ENCODE measurements at places on chromosomes 12 and 14.
A peak's percentile ranks its signal among the peaks of the same experiment; 100 is the strongest.

DNA sequence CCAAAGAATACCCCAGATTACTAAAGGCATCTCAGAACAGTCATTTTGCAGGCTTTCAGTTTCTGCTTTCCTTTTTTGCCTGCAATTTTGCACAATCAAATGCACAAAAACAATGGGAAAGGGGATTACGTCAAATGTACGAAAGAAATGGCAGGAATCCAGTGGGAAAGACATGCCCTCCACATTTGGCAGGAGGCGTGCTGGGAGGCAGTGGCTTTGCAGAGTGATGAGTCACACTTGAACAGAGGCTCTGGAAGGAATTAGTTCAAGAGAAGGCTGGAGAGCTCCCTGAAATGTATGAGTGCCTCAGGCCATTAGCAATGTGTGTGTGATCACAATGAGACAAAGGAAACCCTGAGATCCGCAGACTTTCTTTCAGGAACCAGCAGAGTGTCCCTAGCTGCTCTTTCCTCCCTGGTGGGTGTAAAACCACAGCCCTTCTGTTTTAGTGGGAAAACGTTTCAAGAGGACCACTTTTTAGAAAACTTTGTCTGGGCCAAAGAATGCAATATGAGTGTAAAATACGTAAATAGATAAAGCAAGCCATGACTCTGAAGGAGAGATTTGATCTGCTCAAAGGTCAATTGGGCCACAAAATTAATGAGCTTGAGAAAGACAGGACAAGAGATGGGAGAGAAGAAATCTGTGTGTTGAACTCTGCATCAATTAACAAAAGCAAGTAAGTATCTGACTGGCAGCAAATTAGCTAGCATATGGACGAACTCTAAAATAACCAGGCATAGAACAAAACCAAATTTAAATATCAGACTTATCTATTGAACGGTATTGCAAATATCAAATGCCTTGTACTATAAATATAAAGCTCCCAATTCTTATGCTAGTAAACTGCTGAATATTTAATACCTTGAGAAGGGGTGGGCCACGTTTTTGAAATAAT, 155.4 kb upstream of the PDE3A start:
- peak; percentile 4 for DNase-seq

GRCh38 chr14:72917094-72917802, 9.0 kb upstream of the DCAF4 start:
- no peak for DNase-seq

DNA sequence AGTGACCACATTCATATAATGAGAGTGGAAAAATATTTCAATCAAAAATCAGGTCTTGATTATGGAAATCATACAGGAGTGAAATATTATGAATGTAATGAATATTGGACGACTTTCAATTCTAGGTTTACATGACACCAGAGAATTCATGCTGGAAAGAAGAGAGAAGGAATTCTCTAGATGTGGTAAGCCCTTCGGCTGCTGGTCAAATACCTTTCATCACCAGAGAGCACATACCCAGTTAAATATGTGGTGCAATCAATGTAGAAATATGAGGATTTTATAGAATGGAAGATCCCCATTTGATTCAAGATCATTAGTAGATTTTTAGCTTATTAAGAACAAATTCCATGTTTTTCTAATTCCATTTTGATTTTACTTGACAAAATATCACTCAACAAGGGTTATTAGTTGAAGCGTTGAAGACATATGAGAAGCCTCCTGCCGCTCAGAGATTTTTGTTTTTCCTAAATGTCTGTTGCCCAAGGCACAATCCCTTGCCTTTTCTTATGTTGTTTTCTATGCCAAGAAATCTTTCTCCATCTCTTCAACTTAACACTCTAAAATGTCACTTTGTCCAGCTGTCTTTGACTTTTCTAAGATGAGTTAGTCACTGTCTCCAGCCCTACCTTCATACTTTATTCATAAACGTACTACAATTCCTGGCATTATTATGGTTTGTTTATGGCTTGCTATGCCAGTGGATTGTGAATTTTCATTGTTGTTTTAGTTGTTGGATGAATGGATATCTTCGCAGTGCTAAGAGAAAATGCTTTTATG, 72.8 kb upstream of the ZDHHC17 start:
- DNase-seq = no peak

DNA sequence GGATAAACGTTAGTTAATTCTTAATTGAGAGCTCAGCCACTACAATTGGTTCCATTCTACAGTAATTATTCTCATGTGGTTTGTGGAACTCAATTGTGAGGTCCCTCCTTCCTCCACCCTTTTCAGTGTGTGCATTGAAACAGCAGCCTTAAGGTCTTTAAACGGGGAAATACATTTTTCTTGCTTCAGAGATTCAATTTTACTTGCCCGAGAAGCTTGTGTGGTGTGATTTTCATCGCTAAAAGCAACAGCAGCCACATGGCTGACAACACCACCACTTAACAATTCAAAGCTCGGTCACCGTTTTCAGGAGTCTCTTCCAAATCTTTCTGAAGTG, 733 bp upstream of the PPFIBP1 start:
- no peak for DNase-seq

- DNase-seq = no peak
Observed at GRCh38 chr12:85260896-85261295, 19.1 kb upstream of the ALX1 start.

GRCh38 chr12:62732861-62733427, 202.0 kb downstream of the PPM1H start:
- no peak for DNase-seq

GRCh38 chr14:23984891-23985602, 3.7 kb upstream of the DHRS4L2 start:
- no peak for DNase-seq

GRCh38 chr12:93061473-93062419, 132.7 kb upstream of the EEA1 start:
- no peak for DNase-seq

- no peak for DNase-seq
Observed at GRCh38 chr14:104865081-104865630, at the start of gene CEP170B. TSS of gene CEP170B (plus strand) at chr14:104865268. CDS start at chr14:104868451, 3,183 bp downstream.

- DNase-seq = no peak
Observed at GRCh38 chr12:79988368-79988767, 53.5 kb upstream of the PPP1R12A start.

GRCh38 chr14:22163051-22163450, 426.0 kb downstream of the DAD1 start:
- DNase-seq = peak; percentile 21

GRCh38 chr14:100677554-100678468, 48.9 kb upstream of the DLK1 start:
- DNase-seq = no peak

DNA sequence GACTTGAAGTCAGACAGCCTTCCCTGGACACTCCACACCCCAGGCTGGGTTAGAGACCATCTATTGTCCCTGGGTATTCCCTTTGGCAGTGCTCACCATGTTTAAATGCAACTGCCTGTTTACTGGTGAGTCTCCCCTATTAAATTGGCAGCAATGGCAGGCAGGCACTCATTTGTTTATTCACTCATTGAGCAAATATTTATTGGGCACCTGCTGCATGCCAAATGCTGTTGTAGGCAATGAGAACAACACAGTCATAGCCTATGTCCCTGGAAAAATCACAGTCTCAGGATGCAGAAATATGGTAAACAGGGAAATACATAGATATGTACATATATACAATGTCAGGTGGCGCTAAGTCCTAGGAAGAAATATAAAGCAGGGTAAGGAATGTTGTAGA, 212.8 kb downstream of the SUDS3 start:
- DNase-seq = no peak

DNA sequence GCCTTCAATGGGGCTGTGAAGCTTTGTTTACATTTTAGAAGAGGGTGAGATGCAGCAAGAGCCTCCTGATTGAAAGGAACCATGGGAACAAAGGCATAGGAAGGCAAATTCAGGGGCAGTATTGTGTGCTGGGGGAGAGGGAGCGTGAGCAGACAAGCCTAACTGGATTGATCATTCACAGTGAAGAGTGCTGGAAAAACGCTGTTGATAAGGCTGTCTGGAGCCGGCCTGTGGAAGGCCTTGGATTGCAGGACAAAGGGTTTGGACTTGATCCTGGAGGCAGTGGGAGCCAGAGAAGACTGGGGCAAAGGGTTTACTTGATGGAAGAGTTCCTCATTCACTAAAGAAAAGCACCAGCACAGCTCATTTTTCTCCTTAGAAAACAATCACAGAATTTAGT, 160.5 kb downstream of the PAH start:
- DNase-seq = no peak

DNA sequence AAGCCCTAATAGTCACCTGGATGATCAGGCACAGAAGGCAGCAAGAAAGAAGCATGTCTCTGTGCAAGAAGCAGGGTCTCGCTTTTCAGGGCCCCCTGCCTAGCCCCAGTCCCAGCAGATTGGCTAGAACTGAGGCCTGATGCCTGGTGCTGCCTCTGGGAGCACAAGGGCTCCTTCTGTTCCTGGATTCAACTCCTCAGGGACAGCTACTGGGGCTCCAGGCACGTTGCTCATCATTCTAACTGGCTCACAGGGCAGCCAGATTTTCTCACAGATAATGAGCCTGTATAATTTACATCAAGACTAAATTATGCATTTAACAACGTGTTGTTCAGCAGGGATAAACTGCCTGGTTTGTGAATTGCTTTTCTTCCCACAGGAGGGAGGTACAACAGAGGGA, 106.5 kb upstream of the PLXNC1 start:
- DNase-seq = no peak

DNA sequence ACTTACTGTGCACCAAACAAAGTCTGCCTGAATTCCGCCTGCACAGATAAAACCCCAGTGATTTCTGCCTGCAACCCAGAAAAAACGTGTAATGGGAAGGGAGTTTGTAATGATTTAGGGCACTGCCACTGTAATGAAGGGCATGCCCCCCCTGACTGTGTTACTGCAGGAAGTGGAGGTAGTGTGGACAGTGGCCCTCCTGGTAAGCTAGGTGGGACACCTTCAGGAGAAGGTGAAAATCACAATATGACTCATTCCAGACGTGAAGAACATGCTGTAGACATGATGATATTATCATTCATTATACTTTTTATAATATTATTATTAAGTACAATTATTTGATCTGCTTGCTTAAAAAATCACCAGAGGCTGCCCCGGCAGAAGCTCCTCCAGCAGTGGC, 59.2 kb downstream of the MAPKAPK5 start:
- DNase-seq = no peak

GRCh38 chr12:109553906-109554500, 19.3 kb downstream of the MMAB start:
- no peak for DNase-seq

DNA sequence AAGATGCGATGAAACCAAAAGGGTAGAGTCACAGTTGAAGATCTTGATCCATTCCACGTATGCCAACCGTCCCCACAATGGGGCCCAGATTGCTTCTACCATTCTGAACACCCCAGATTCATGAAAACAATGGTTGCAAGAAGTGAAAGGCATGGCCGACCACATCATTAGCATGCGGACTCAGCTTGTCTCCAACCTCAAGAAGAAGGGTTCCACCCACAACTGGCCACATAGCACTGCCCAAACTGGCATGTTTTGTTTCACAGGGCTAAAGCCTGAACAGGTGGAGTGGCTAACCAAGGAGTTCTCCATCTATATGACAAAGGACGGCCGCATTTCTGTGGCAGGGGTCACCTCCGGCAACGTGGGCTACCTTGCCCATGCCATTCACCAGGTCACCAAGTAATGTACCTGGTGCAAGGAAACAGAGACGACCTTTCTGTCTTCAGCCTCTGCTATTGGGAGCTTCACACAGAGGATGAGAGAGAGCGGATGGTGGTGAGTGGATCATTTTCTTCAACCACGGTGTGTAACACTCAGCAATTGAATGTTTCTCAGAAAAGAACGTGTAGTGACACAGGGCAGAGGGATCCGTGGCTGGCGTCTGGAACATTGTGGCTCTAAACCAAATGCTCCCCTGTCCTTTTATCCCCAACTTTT, 26.8 kb upstream of the CLEC2D start:
- no peak for DNase-seq

DNA sequence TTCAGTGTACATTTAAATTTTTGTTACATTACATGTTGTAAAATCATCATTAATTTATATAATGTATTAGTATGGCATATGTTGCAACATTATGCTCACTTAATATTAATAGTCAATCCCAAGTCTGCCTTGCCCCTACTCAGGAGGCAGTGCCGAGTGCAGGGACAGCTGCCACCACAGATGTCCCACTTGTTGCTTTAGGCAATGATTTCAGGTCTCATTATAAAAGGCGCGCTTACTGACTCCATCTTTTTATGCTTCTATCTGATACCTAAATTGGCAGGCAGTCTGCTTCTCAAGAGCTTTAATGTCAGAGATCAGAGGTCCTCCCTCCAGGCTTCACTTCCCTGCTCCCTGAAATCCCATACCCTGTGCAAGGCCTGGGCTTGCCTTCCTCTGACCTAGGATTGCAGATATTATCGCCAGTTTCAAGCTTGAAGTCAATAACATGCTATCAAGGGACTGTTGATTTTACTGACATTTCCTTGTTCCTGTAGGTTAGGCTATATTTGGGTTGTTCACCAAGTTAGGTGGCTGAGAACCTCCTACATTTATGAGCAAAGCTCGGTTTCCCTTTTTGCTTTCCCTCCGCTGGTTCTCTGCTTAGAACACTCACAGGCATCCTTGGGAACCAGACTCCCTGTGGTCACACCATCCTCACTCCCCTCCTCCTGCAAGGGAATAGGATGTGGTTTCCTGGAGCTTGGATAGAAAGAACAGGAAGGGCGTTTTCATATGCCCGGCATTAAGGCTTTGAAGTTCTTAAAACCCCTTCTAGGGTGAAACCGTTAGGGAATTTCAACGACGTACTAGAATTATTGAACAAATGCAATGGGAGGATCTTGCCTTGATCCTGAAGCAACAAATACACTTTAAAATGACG, 208.4 kb upstream of the FKBP4 start:
- DNase-seq = no peak

GRCh38 chr12:98262902-98263301, 252.5 kb upstream of the TMPO start:
- DNase-seq = no peak

DNA sequence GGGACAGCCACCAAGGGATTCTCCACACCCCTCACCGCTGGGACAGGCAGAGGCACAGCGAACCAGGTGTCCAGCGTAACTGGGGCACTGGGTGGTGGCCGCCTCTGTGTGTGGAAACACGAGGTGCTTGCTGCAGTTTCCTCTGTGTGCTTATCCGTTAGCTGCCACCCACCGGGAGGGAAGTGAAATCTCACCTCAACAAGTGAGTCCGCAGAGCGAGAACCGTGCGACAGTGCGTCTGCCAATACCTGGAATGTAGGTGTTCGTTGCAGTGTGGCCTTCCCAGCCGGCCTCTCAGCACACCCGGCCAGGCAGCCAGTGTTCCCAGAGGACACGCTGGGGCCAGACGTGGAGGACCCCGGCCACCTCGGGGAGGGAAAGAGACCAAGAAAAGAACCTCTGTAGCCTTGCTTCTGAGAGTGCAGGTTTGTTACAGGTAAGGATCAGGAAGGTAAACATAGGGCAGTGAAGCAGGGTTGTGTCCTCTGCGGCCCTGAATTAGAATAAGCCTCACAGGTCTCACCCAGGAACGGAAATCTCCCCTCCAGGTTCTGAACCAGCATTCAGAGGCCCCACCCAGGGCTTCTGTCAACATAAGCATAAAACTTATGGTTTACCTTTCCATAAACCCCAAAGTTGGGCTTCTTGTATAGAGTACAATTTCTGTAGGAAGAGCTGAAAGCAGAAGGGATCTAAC, 1.5 kb downstream of the BCL2L14 start:
- DNase-seq = no peak
